Effector memory CD8-positive, alpha-beta T cell (primary cell): ENCODE measurements at places on chromosomes 16 and 17.

DNA sequence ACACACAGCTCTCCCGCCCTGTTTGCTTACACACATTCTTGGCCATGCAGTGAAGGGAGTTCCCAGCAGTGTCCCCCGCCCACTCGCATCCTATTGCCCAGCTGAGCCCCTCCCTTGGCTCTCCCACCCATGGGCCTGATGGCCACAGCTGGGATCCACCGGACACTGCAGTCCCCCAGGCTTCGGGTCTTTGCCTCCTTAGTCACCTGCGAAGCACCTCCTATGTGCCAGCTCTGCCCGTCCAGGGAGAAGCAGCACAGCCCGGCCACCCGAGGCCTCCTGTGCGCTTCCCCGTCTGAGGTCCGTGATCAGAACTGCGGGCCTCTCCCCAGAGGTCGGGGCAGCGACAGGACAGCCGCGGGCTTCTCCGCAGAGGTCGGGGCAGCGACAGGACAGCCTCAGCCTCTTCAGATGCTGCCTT lies 136.9 kb downstream of the BANP start:
- DNase-seq = no peak

- no peak for DNase-seq
Measured at GRCh38 chr16:84308120-84308519, 13.4 kb downstream of the WFDC1 start.

GRCh38 chr16:57179215-57179828 lies 6.5 kb downstream of the PSME3IP1 start:
- no peak for DNase-seq

GRCh38 chr17:18974407-18975149 lies 22.6 kb downstream of the SLC5A10 start:
- DNase-seq = no peak

GRCh38 chr17:2087597-2088211 lies 32.8 kb downstream of the HIC1 start:
- DNase-seq = peak; percentile 33

GRCh38 chr17:40621578-40621977 lies 26.0 kb downstream of the SMARCE1 start:
- no peak for DNase-seq

- DNase-seq = no peak
Measured at GRCh38 chr16:50731130-50731988, 10.5 kb upstream of the CYLD start.

GRCh38 chr16:1793578-1794220 lies at the start of gene IGFALS:
Gene IGFALS (minus strand): TSS chr16:1793705. CDS start chr16:1793652, 53 bp downstream.
- no peak for DNase-seq

DNA sequence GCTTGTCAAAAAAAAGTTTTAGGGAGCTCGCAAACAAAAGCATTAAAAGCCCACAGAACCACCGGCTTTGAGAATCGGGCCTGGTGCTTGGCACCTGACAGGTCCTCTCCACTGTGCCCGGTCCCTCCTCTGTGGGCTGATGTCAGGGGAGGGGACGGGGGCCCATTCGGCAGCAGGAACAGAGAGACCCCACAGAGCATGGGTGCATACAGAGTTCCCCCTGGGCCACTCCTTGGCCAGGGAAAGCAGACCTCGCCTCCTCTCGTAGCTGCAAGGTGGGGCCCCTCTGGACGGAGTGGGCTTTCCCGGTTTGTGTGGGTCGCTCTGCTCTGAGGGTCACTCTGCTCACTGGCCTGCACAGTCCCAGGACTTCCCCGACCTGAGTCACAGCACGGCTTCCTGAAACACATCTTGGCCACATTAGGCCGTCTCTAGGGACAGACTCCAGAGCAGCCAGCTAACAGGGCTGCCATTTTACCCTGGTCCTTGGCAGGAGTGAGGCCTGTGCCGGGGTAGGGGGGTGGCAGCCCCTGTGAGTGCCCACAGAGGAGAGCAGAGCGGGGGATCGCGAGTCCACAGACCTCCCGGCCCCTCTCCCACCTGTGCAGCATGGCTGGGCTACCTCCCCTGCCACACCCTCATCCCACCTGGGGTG lies 11.1 kb downstream of the CBFA2T3 start:
- no peak for DNase-seq

- no peak for DNase-seq
Measured at GRCh38 chr16:53893731-53894435, 189.9 kb downstream of the FTO start.

- no peak for DNase-seq
Measured at GRCh38 chr17:5035315-5035714, at the start of gene SLC52A1. Gene SLC52A1 (minus strand): TSS chr17:5035426. CDS start chr17:5034606, 820 bp downstream.

DNA sequence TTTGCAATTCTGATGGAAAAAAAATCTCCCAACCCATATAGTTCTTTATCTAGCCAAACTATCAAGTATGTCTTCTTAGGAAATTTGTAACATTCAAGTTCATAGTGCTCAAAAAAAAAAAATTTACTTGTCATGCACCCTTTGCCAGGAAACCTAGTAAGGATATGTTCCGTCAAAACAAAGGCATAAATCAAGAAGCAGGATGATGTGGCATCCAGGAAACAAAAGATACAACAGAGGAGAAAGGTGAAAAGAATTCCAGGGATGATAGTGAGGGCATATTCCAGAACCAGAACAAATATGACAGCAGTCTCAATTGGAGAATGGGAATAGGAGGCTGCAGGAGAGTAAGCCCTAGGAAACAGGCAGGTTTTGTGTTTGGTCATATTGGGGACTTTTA lies 104.6 kb downstream of the SPAG9 start:
- no peak for DNase-seq

- no peak for DNase-seq
Measured at GRCh38 chr17:59298521-59298920, 32.9 kb upstream of the YPEL2 start.

DNA sequence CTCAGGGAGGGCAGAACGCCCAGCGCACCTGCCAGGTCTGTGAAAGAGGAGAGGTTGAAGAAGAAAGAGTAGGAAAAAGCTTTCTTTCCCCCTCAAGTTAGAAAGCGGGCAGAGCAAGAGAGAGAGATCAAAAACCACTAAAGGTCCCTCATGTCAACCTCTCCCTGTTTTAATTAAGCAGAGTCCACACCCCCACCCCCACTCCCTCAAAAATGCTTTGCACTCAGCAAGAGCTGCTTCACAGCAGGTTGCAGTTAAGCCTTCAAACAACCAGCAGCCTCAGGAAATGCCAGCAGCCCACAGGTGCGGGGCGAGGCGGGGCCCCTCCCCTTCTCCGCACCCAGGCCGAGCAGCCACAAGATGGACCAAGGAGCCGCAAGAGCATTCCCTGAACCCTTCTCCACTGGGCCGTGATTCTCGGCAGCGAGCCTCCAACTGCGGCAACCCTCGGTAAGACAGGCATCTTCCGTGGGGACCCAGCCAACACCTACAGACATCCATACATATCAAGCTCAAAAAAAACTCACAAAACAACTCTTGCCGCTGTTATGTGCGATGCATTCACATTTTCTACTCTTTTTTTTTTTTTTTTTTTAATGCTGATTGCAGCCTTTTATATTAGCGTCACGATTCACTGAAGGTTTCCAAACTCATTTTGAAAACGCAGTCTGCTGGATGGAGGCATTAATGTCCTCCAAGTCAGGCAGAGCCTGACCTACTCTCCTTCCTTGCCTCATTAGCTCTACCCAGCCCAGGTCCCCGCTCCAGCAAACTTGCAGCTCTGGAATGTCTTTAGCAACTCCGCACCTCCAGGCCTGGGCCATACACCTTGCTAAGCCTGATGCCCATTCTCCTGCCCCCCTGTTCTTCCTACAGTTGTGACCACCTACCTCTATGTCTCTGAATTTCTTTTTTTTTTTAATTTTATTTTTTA lies 66.1 kb downstream of the AXIN2 start:
- DNase-seq = no peak

DNA sequence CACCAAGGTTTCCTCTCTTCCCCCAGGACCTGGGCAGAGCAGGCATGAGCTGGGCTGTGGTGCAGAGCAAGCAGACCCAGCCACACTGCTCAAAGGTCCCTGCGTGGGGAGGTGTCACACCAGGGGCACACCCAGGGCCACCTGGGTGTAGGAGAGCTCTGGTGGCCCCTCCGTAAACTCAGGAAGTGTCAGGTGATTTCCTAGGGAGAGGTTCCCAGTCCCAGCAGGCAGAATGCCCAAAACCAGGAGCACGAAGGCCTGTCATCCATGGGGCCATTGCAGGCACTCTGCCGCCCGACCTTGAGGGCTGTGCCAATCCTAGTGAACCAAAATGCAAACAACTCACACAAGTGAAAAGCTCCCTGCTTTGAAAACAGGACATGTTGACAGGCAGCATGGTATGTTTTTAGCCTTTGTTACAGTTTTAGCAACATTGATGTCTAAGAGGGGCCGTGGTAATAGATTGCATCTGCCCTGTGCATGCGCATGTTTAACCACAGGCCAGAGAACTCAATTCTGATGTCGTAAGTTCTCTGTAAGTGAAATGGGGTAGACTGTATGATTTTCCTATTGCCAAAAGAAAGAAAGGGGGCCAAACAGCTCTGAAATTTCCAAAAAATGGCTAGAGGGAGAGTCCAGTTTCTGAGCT lies 21.3 kb downstream of the CIBAR2 start:
- DNase-seq = no peak

- no peak for DNase-seq
Measured at GRCh38 chr17:66837885-66838665, 3.2 kb downstream of the CACNG5 start.

- no peak for DNase-seq
Measured at GRCh38 chr16:100989-101388, 23.0 kb downstream of the MPG start.

GRCh38 chr17:38558728-38559050 lies 47.1 kb downstream of the SRCIN1 start:
- no peak for DNase-seq

GRCh38 chr17:73498886-73499554 lies 145.2 kb downstream of the SDK2 start:
- no peak for DNase-seq

GRCh38 chr16:77288222-77288621 lies 89.0 kb downstream of the SYCE1L start:
- DNase-seq = no peak

- DNase-seq = no peak
Measured at GRCh38 chr17:82252511-82253178, 20.9 kb downstream of the CSNK1D start.

DNA sequence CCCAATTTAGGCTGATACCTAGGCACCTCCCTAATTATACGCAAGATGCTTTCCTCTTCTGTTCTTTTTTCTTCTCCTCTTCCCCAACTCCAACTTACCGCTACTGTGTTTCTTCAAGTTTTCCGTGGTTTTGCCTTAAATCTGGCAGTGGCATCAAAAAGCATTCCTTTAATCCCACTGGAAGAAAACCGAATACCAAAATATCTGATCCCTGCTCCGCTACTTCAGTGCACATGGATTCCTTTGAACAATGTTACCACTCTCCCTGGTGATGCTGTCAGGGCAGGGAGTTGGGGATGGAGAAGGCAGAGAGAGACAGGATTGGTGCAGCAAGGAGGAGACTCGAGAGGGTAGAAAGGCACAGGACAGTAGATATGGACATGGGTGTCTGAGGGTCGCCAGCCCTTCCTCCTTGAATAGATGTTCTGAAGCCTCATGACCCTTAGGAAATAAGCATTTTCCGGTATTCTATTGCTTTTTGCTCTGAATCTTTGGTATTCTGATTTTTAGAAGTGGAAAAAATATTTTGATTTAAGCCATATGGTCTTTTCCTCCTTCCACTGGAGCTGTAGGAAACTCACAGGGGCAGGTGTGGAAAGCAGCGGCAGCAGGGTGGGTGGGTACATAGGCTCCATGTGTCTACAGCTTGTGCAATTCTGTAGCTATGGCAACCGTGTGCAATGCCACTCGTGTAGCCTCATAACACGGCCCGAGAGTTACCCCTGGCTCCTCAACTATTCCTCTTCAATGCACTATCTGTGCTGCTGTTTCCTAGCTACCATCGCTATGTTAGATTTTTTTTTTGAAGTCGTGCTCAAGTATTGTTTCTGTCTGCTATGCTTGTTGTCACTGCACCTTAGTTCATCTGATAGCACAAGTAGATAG lies 32.3 kb upstream of the TANC2 start:
- no peak for DNase-seq

DNA sequence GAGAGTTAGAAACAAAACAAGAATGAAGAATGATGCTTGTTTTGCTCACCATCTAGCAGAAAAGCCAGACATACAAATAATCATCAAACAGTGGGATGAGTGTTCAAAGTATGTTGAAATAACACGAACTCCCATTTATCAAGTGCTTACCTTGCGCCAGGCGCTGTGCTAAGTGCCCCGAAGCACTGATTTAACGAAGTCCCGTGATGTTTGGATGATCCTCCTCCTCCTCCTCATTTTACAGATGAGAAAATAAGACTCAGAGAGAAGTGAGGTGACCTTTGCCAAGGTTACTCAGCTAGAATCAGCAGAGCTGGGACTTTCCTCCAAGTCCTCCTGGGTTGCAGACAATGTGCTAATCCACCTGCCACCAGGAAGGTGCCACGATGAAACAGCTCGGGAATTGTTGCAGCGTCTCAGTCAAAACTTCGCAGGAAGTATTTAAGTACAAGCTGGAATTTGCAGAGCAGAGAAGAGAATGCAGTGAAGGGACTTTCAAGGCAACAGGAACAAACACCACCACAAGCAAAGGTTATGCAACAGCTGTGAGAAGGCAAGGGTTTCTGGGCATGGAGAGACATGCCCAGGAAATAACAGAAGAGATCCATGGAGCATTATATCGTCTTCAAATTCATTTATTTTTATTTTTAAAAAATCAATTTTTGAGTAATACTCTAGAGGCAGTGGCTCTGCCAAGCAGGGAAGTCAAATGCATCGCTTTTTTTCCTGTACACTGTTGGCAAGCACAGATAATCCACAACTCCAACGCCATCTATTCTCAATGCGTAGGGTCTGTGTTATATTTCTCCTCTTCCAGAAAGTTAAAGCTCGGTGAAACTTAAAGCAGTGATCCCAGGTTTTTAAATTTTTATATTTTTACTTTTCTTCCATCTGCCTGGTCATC lies 11.1 kb downstream of the PRCD start:
- DNase-seq = no peak

- DNase-seq = no peak
Measured at GRCh38 chr17:75094871-75095399, 7.2 kb downstream of the SLC16A5 start.

DNA sequence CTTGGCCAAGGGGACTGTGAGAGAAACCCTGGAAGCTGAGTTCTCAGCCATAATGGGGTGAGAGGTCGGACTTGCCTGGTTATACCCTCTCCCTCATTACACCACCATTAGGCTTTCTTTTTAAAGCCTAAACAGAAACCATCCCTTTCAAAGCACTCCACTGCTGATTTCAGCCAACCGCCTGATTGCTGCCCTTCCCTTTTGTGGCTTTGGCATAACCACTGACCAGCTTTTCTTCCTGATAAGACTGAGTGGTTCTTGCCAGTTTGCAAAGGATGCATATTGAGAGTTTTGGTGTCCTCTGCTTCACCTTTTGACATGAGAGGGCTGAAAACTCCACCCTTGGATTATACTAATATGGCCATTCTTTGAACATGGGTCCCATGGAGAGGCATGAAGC lies 308.2 kb upstream of the GOT2 start:
- DNase-seq = no peak
